ENCODE measurements at places on chromosomes 11 and 22. TPM values are rescaled to one million over a fixed set of nuclear protein-coding genes. Genes with fewer than 3 reads are reported as not detected.

CHADL gene
- not detected for total RNA-seq

GRCh38 chr11:12544986-12545775, 129.0 kb upstream of the TEAD1 start:
- no peak for DNase-seq
- H3K36me3 ChIP-seq, result no peaks in the 10 kb centered on the region
- H3K27ac ChIP-seq, result no peak overlapping the region
- H3K4me3 ChIP-seq, result no peak overlapping the region
- H3K4me1 ChIP-seq, result no peaks in the 10 kb centered on the region

OR51B4 gene
- 0.35 TPM for total RNA-seq

DNA sequence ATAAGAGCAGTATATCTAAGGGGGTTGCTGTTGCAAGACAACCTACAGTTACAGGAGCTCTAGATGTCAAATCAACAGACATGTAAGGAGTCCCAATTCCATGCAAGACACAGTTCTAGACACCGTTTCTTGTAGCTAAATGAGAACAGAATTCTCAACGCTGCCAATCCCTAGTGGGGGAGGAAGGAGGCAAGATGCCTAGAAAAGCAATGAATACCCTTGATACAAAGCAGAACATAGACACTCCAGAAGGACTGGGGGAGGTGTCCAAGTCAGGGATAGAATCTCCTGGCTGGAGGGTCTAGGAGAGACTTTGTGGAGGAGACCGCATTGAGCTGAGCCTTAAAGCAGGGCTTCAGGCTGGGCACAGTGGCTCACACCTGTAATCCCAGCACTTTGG, 280.2 kb downstream of the BUD13 start:
- H3K4me3 ChIP-seq, result no peak overlapping the region
- no peak for DNase-seq
- H3K36me3 ChIP-seq, result no peaks in the 10 kb centered on the region
- no peaks in the 10 kb centered on the region for H3K27me3 ChIP-seq
- H3K27ac ChIP-seq, result no peak overlapping the region

DNA sequence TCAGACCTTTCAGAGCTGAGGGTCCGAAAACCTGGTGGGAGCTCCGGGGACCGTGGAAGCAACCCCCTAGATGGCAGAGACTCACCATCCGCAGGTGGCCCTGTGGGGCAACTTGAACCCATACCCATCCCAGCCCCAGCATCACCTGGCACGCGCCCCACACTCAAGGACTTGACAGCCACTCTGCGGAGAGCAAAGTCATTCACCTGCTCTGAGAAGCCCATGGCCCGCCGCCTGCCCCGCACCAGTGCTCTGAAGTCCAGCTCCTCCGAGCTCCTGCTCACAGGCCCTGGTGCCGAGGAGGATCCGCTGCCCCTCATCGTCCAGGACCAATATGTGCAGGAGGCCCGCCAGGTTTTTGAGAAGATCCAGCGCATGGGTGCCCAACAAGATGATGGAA, 2.0 kb downstream of the ARHGEF17 start:
- peaks cover 8% of the 10 kb centered on the region for H3K4me1 ChIP-seq
- peak overlapping the region; percentile 91 for H3K27ac ChIP-seq
- no peaks in the 10 kb centered on the region for H3K36me3 ChIP-seq
- no peaks in the 10 kb centered on the region for H3K27me3 ChIP-seq
- DNase-seq, result no peak
- peak overlapping the region; percentile 46 for H3K4me3 ChIP-seq

DNA sequence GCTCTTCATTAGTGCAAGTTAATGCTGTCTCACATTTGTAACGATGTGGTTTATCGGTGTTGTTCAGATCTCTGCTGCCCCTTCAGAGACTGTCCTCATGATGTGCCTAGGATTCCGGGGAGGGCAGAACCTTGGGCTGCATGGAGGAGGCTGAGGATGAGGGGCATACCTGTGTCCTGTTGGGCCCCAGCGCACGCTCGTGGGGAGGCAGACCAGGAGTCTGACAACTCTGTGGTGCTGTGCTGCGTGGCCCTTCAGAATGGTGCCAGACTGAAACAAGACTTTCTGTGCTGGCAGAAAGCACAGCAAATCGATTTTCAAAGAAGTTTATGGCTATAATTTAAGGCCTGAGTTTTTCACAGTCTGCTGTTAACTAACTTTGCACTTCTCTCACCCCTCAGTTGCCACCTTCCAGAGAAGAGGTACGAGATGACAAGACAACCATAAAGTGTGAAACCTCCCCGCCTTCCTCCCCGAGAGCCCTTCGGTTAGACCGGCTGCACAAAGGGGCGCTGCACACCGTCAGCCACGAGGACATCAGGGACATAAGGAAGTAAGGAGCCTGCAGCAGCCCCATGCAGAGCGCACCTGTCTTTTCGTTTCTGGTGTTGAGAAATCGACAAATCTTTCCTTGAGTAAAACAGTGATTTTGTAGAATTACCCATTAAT, 44.3 kb upstream of the CTTN start:
- no peaks in the 10 kb centered on the region for H3K4me1 ChIP-seq
- H3K27ac ChIP-seq, result no peak overlapping the region
- no peak overlapping the region for H3K4me3 ChIP-seq
- no peaks in the 10 kb centered on the region for H3K36me3 ChIP-seq
- DNase-seq, result no peak
- no peaks in the 10 kb centered on the region for H3K27me3 ChIP-seq

All from uterus (tissue), 4 donors.